ENCODE measurements at places on chromosomes 1 and 21.

DNA sequence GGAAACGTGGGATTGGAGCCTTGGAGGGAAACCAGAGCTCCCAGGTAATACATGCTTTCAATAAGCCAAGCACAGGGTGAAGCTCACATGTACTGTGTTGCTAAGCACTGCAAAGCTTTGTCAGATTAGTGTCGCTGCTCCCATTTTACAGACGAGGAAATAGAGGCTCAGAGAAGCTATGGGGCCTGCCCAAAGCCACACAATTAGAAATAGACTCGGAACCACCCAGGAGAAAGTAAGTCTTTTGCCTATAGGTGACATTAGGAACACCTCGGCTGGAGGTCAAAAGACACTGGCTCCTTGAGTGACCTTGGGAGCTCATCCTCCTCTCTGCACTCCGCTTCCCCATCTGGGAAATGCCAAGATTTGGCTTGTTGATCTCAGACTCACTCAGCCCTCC lies 175.6 kb upstream of the ZC3H12A start:
- DNase-seq, result no peak

GRCh38 chr1:243230914-243231313 lies 24.2 kb downstream of the CEP170 start:
- DNase-seq, result no peak

DNA sequence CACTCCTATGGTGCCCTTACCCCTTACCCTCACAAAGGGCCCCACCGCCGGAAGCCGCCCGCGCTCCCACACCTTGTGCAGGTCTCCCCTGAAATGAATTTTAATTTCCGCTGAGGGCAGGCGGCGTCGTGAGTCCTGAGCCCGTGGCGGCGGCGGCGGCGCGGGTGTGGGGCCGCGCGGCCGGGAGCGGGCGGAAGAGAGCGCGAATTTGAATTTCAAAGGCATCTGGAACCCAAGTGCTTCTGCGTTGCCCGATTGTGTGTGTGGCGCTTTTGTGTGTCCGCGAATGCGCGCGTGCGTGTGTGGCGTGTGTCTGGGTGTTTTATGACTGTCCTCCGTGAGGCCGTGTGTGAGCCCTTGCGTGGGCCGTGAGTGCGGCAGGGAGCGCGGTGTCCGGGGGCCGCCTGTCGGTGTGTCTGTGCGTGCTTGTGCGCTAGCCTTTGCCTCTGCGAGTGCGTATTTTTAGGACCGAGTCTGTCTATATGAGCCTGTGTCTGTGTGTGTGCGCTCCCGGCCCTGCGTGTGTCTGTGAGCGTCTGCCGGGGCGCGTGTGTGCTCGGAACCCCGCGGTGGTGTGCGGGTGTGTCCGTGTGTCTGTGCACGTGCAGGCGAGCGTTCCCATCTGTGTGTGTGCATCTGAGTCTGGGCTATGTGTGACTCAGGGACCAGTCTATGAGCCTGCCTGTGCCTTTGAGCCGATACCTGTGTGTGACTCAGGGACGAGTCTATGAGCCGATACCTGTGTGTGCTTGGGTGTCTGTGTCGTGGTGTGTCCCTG lies 7.9 kb upstream of the ADGRB2 start:
- DNase-seq, result no peak

DNA sequence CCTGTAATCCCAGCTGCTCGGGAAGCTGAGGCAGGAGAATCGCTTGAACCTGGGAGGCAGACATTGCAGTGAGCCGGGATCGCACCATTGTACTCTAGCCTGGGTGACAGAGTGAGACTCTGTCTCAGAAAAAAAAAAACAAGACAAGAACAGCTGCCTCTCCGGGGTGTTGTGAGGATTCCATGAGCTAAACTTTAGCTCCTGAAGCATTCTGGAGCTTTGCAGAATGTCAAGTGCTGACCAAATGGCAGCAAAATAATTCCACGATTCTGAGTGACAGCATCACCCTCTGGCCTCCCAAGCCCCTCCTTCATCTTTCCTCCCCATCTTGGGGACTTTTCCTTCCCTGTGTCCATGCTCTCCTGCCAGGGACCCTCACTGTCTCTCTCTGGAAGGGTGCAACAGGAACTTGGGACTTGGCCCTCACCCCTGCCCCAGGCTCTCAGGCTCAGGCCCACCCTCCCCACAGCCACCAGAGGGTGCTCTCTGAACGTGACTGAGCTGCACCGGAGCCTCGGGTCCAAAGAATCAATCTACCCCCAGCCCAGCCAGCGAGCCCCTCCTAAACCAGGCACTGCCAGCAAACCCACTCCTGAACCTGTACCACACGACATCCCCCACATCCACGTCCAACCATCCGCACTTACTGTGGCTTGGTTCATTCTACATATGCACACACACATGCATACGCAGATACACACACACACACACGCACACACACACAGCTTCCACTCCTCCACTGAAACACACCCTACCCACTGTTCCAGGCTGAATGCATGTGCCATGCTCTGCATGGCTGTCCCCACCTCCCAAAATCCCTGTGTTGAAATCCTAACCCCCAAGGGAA lies 45.7 kb downstream of the ACOT7 start:
- DNase-seq, result no peak

- no peak for DNase-seq
Observed at GRCh38 chr21:46423546-46424038, 35.1 kb upstream of the DIP2A start.

GRCh38 chr1:229437443-229437842 lies 3.5 kb upstream of the ACTA1 start:
- no peak for DNase-seq

DNA sequence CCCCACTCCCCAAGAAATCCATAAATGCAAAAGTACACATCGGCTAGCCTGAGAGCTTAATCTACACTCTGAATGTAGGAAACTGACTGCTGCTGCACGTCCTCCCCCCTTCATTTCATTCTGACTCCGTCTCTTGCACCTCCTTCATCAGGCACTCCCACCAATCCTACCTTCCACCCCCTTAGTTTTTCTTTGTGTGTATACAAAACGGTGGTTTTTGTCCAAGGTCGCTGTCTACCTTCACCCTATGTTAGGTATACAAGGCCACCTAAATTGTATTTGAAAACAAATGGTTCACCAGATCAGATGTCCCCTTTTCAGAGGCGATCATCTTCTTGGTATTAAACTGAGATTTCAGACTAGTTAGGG lies 1.9 kb downstream of the WDR26 start:
- no peak for DNase-seq

- peak; percentile 14 for DNase-seq
Observed at GRCh38 chr21:15159382-15160020, 94.7 kb upstream of the NRIP1 start.

- no peak for DNase-seq
Observed at GRCh38 chr1:231923491-231924041, 297.0 kb downstream of the DISC1 start.
